ENCODE measurements at places on chromosomes 11 and 22. TPM values are rescaled to one million over a fixed set of nuclear protein-coding genes. Genes with fewer than 3 reads are reported as not detected.

Gene SLC35F2
- 4.0 TPM for total RNA-seq

Gene PNPLA3
- 0.54 TPM for total RNA-seq

Gene NXPE1
- total RNA-seq = 0.15 TPM

Gene RAPSN
- 3.0 TPM for total RNA-seq

Gene OR2D2
- 0.11 TPM for total RNA-seq

Gene GP1BB
- 3.7 TPM for total RNA-seq

Gene TMPRSS5
- not detected for total RNA-seq

Gene FGF3
- total RNA-seq = not detected
